IgD-negative memory B cell (primary cell): ENCODE measurements at places on chromosomes 16 and 17. TPM values are rescaled to one million over a fixed set of nuclear protein-coding genes. Genes with fewer than 3 reads are reported as not detected.

The HBA1 gene
- 12.1 TPM for polyA plus RNA-seq

The EMP2 gene
- polyA plus RNA-seq: not detected

The ZG16 gene
- polyA plus RNA-seq: not detected

The HSD17B1 gene
- 0.39 TPM for polyA plus RNA-seq
